ENCODE measurements at places on chromosomes 7 and 10.

GRCh38 chr7:24882989-24883621, 96.9 kb downstream of the OSBPL3 start:
- no peak for DNase-seq

DNA sequence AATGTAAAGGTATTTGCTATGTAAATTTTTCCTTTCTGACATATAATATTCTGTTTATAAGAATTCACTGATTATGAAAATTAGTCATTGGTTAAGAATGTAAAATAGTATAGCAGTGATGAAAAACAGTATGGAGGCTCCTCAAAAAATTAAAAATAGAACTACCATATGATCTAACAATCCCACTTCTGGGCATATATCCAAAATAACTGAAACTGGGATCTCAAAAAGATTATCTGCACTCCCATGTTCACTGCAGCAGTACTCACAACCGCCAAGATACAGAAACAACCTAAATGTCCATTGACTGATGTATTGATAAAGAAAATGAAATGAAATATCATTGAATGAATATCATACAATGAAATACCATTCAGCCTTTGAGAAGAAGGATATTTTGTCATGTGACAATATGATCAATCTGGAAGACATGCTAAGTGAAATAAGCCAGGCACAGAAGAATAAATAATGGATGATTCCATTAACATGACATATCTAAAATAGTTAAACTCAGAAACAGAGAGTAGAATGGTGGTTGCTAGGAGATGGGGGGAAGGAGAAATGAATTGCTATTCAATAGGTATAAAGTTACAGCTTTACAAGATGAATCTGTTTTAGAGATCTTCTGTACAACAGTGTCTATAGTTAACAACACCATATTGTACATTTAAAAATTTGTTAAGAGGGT, 14.0 kb downstream of the C10orf88 start:
- DNase-seq, result no peak

- DNase-seq, result no peak
Observed at GRCh38 chr10:99598781-99599509, 21.3 kb downstream of the SLC25A28 start.

DNA sequence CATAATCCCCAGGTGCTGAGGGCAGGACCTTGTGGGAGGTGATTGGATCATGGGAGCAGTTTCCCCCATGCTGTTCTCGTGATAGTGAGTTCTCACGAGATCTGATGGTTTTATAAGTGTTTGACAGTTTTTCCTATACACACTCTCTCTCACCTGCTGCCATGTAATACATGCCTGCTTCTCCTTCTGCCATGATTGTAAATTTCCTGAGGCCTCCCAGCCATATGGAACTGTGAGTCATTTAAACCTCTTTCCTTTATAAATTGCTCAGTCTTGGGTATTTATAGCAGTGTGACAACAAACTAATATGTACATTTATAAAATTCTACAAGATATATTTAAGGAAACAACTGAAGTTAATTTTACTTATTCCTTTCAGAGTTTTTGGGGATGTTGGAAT, 170.8 kb upstream of the BET1 start:
- DNase-seq, result no peak

DNA sequence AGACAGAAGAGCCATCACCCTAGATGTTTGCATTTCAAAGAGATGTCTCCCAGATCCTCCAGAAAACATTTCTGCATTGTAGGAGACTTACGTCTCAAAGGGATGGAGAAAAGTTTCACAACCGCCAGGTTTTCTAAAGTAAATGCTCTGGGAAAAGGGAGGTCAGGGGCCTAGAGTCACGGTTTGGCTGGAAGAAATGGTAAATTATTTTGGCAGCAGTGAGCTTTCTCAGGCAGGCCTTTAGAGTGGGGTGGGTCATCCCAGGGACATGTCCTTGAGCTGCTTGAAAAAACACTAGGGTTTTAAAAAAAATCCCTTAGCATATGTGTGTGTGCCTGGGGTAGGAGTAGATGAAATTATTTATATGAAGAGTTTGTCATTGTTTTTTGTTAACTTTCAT, 728.8 kb downstream of the TYW1 start:
- DNase-seq, result no peak

DNA sequence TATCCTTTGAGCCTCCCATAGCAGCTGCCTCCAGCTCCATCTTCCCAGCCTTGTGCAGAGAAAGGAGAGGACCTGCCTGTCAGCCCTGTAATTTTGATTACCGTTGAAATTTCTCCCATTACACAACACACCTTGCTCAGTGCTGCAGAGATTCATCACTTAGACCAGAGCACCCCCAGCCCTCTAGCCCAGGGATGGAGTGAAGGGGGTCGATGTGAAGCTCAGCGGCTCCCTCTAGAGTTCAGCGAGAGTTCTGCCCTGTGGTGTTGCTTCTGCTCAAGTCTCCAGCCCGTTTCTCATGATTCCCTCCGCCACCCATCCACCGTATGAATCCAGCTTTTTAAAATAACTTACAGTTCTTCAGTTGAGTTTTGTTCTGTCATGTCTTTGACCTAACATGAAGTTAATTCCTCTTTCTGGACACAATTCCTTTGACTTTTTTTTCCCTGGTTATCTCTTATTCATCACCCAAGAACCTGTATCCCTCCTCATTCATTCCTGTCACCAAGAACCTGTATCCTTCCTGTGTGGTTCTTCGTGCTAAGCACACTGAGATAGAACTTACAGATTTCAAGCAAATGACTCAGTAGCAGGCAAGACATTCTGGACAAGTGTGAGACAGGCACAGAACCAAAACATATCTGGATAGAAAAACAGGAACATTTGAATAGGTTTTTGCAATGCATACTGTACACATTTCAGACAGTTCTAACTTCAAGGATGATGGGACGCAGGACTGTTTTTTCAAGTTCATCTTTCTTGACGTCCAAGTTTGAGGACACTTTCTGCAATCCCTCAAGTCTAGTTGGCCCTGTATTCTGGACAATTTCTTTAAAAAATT, 35.0 kb upstream of the ZNF32 start:
- no peak for DNase-seq

- peak; percentile 73 for DNase-seq
Observed at GRCh38 chr7:72032934-72033333, 379.2 kb downstream of the CALN1 start.

- DNase-seq, result no peak
Observed at GRCh38 chr10:3622427-3622826, 162.6 kb downstream of the KLF6 start.

- DNase-seq, result no peak
Observed at GRCh38 chr10:9228771-9229170, 1174.3 kb downstream of the GATA3 start.

GRCh38 chr7:148230883-148231282, 359.7 kb upstream of the C7orf33 start:
- no peak for DNase-seq

- no peak for DNase-seq
Observed at GRCh38 chr10:124092250-124092859, 1.0 kb downstream of the CHST15 start.

- DNase-seq, result no peak
Observed at GRCh38 chr7:23742051-23742450, 32.0 kb downstream of the STK31 start.

DNA sequence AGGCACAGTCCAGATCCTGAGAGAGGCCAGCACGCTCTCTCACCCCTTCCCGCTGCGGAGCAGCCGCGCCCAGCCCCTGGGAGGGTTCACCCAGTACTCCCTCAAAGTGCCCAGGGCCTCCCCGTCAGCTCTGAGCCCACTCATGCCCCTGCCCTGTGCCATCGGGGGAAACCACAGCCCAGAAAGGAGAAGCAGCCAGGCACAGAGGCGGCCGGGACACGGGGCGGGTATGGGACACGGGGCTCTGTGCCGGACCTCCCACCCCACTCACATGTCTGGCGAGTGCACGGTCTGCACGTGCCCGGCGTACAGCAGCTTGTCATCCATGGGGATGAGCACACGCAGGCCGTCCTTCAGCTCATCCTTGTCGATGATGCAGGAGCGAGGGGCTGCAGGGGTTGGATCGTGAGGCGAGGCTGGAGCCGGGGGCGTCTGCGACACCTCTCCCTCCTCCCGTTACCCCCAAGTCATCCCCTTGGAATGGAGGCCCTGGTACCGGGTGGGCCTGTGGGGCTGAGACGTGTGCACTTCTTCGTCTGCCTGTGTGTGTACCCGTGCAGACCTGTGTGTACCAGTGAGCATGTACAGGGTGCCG, 38.2 kb downstream of the SLC29A4 start:
- DNase-seq, result no peak

DNA sequence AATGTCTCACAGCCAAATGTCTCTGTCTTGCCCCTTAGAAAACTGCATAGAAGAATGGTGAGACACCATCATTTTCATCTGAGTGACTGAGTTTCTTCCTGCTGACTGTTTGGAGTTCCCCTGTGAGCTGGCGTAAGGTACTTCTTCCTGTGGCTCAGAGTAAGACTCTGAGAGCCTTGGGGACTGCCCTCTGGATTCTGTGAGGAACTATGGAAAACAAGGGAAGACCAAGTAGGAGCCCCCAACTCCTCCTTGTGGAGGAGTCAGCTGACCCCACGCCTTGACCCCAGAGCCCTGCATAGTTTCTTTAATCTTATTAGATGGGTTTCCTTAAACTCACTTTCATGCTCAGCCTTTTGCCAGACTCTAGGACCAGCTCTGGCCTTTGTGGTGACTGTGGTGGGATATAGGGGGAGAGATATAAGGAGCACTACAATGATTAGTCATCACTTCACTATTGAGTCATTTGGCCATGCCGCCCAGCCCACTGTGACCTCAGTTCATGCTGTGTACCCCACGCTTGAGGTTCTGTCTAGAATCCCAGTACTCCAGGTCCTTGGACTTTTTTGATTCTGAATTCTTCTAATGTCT, 51.8 kb upstream of the FAM133B start:
- no peak for DNase-seq

DNA sequence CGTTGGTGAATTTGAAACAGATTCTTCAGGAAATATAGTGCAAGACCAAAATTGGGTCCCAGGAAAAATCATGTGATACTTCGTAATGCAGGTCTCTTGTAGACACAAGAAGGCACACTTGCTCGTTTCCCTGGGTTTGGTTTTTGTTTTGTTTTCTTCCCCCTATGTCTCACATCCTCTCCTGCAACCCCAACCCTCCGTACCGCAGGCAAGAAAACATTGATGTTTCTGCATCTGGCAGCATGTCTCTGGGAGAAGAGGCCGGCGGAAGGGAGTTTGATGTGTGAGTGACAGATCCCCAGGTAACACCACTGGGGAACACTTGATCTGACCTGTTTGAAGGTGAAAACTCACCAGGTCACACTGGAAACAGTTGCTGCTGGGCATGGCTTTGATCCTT, 718.5 kb downstream of the AUTS2 start:
- no peak for DNase-seq

- no peak for DNase-seq
Observed at GRCh38 chr10:4067531-4067930, 282.5 kb upstream of the KLF6 start.

DNA sequence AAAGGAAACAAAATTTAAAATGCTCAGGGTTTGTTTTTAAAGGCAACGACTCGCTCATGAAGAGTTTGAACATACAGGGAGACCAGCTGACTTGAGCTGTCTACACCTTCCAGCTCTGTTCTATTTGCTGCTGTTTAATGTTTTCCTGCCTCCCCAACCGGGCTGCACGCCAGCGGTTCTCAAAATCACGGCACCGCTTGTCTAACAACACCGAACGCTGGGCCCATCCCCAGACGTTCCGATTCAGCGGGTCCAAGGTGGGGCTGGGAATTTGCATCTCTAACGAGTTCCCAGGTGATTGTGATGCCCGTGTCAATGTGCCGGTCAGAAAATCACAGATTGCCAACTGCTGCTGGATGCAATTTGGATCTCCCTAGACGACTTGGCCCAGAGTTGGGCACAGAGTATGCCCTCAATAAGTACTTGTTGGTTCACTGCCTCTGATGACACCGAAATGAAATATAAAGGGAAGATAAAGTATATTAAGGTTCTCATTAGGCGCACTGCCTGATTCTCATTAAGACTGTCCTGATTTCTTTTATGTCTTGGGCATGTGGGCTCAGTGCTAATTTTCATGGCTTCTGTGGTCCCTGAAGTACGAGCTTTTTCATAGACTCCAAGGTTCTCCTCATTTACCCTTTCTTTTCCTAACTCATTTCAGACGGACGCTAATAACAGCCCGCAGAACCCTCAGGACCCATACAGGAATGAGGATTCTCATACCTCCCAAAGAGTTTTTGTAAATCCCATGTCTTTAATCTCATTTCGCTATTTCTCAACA, 28.5 kb downstream of the CELF2 start:
- peak; percentile 86 for DNase-seq

- peak; percentile 60 for DNase-seq
Observed at GRCh38 chr7:137983323-137984008, 18.4 kb downstream of the CREB3L2 start.

- DNase-seq, result no peak
Observed at GRCh38 chr7:28052933-28053332, 127.7 kb downstream of the JAZF1 start.

GRCh38 chr10:99654390-99655175, 4.7 kb upstream of the ENTPD7 start:
- no peak for DNase-seq

DNA sequence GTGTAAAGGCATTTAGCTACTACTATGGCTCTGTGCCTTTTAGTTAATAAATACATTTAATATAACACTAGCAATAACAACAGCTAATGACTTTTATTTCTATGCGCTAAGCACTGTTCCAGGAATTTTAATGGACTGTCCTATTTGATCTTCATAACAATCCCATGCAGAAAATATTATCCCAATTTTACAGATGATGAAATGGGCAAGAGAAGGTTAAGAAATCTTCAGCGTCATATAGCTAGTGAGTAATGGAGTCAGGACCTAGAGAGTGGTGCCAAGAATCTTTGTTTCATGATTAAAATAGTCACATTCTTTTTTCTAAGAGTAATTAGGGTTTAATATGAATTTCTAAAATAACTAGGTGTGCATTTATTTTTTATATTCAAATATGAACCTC, 32.4 kb downstream of the ACTA2 start:
- no peak for DNase-seq

DNA sequence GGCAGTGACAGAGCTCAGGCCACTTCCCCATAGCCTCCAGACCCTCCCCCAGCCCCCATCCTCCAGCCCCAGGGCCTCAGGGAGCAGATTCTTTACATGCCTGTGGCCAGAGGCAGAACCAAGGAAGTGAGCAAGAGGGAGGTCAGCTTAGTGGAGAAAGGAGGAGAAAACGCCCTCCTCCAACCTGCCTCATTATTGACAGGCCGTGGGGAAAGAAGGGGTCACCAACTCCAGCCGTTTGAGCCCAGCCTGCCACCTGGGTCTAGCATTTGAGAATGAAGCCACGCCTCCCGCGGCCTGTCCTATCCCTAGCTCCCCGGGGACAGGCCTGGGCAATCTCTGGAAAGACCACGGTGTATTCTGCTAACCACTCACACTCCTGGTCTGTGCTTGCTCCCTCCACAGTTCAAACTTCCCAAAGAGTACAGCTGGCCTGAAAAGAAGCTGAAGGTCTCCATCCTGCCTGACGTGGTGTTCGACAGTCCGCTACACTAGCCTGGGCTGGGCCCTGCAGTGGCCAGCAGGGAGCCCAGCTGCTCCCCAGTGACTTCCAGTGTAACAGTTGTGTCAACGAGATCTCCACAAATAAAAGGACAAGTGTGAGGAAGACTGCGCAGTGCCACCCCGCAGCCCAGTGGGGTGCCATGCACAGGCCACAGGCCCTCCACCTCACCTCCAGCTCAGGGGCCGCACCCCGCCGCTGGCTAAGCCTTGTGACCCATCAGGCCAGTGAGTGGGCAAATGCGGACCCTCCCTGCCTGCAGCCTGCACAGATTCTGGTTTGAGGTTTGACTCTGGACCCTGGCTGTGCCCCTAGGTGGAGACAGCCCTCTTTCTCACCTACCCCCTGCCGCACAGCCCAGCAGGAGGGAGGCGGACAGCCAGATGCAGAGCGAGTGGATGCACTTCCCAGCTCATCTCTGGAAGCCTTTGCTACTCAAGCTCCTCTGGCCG, 14.3 kb upstream of the TRIM8 start:
- no peak for DNase-seq

GRCh38 chr7:150978126-150978789, at the start of gene KCNH2:
Gene KCNH2 (minus strand): TSS chr7:150978321. CDS start chr7:150977913, 408 bp downstream.
- peak; percentile 68 for DNase-seq
